GM10248 (cell line): ENCODE measurements at places on chromosomes 12 and 14.

GRCh38 chr12:85029456-85029855, 6.6 kb downstream of the TSPAN19 start:
- DNase-seq = peak; percentile 8

DNA sequence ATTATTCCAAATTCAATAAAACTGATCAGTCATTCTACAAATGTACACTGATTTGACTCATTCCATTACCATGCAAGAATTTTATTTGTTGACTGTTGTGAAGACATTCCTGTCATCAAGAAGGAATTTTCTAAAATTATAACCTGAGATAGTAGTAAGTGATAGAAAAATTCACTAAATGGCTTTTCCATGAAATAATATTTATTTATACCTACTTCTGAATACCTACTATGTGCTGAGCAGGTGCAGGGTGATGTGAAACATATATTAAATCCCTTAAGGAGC, 841.7 kb downstream of the NRXN3 start:
- DNase-seq = no peak

GRCh38 chr12:52657250-52657902, 5.4 kb upstream of the KRT2 start:
- no peak for DNase-seq

GRCh38 chr14:91078095-91078737, 17.8 kb upstream of the RPS6KA5 start:
- DNase-seq = peak; percentile 42

DNA sequence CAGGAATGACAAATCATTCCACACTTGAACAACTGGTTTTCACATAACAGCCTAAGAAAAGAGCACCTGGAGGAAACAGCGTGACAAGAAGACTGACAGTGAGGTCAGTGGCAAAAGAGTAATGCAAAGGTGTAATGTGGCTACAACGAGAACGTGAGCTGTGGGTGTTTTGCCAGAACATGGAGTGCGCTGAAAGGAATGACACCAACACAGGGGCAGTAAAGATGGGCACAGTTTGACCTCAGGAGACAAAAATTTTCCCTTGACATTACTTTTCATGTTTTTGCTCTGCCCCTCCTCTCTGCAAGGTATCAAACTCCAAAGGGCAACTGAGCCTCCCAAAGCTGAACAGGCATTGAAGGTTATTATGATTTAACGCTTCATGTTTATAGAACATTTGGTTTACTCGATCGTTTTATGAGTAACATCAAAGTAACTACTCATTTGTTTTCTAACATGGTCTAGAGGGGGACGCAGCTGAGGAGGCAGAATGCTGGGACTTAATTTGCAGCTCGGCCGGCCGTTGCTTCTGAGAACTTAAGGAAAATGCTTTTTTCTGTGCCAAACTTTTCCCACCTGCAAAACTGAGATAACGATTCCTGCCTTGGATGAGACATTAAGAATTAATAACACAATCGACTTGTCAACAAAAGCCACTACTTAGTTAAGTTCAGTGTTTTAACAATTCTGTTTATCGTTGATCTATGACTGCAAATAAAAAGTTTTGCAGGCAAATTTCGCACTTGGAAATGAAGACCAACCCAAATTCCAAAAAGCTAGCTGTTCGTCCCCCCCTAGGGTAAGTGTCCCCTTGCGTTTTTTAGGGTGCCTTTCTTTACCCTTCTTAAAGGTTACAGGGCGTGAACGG, 954 bp downstream of the HAUS4 start:
- DNase-seq = no peak

- DNase-seq = no peak
Observed at GRCh38 chr14:104556256-104557021, 23.1 kb upstream of the C14orf180 start.

DNA sequence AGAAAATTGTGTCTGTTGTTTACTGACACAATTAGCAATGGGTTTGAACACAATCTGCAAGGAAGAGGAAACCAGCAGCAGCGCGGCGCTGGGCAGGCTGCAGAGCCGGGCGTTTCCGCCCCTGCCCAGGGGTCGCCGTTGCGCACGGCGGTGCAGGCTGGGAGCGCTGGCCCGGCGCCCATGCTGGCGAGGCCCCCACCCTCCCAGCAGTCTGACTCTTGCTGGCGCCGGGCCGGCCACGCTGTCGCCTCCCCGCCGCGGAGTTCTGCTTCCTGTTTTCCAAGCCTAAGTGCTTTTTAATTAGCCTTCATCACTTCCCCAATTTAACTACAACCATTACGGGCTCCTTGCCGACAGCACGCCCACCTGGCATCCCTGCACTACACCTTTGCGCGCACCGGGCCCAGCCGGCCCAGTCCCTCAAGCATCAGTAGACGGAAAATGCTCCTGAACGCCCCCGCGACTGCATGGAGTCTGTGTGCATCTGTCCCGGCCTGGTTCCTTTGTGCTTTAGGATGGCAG, 212.1 kb downstream of the GXYLT1 start:
- peak; percentile 34 for DNase-seq

- peak; percentile 5 for DNase-seq
Observed at GRCh38 chr12:34401659-34402227, 379.4 kb downstream of the ALG10 start.
